ENCODE measurements at places on chromosomes 1 and 21.

- DNase-seq = no peak
These were observed 59.2 kb downstream of the TBX15 start for GRCh38 chr1:118928739-118929554.

DNA sequence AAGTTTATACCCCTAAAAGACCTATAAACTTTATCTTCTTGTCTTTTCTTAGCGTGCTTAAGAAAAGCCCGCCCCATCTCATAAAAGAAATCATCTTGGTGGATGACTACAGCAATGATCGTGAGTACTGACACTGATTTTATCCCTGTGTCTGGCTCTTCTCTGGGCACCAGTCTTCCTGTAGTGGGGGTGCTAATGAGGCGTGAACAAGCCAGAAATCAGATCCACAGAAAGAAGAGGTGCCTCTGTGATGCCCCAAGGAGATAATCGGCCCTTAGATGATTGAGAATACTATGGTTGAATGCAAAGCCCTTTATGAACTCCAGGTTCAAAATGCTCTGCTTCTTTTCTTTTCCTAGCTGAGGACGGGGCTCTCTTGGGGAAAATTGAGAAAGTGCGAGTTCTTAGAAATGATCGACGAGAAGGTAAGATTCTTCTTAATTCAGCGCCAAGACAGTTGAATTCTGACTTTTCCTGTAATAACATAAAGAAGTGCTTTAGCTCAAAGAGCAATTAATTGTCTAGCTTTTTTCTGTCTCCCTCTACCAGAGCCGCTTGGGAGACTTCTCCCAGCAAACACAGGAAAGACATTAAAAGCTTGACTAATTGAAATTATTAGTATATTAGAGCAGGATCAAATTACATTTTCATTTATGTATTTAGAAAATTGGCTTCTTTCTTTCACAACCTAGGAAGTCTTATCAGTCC lies 169.4 kb downstream of the GALNT2 start:
- no peak for DNase-seq

DNA sequence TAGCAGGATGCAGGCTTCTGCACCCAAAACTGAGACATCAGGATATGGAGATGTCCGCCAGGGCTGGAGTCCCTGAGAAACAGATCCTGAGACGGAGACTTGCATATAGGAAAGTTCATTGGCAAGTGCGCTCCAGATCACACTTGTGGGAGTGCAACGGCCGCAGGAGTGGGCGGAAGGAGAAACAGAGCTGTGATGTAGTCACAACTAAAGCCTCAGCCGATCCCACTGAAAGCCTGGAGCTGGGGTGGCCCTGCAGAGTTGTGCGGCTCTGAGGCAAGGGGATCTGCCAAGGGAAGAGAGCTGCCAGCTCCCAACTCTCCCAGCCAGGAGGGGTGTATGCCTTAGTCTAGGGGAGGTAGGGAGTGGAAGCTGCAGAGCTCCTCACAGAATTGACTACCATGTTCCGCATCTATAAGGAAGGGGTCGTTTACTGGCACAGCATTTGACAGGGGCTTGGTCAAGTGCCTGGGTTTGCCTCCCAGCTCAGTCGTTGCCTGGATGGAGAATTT lies 42.1 kb upstream of the PLA2G2C start:
- no peak for DNase-seq

DNA sequence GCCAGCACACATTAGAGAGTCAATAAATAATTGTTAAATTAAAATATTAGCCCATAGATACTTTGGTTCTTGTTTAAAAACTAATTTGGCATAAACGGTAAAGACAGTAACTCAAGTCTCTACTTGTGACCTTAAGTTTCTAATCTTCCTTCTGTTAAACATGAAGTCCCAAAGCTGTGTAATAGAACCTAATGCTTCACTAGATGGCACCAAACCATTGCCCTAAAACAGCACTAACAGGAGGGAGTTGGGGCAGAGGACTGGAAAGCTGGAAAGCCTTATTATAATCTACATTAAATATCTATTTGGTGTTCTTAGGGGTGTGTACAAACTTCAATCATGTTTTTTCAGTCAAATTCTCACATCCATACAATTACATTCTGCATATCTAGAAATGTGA lies 176.7 kb downstream of the OLFM3 start:
- no peak for DNase-seq

DNA sequence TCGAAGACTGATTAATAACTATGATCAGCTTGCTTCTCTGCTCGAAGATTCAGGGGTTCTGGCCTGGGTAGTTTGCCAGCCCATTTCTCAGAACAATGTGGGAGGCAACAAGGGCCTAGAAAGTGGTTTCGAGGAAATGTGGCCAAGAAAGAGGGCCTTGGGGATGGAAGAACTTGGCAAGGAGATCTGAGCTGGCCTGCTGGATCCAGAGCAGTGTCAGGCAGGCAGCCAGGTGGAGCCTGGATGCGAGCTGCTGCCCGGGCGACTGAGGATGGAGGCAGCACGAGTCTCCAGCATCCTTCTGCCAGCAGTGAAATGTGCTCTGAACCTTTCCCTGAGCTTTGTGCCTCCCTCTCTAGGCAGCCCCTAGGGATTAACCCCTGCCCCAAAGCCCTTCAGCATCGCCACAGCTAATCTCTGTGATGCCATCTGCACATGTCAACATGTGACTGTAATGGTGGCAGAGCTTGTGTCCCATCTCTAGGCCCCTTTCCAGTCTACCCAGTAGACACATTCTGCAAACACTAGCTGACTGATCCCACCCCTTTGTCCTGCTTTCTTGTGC lies 61.0 kb upstream of the NEK2 start:
- no peak for DNase-seq

DNA sequence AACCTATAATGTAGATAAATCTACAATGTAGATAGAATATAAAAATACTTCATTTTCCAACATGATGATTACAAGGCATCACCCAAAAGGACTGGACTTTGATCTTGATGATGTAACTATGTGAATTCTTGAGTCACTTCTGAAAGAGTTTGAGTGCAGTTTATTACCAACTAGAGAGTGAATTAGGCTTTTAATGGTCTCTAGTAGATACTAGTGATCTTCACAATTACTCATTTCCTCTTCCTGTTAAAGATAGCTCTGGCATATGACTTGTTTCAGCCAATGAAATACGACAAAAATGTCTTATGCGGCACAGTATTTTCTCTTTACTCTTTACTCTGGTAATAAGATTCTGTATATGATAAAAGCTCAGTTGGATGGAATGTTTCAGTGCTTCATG lies 1588.1 kb upstream of the B3GALT2 start:
- no peak for DNase-seq

DNA sequence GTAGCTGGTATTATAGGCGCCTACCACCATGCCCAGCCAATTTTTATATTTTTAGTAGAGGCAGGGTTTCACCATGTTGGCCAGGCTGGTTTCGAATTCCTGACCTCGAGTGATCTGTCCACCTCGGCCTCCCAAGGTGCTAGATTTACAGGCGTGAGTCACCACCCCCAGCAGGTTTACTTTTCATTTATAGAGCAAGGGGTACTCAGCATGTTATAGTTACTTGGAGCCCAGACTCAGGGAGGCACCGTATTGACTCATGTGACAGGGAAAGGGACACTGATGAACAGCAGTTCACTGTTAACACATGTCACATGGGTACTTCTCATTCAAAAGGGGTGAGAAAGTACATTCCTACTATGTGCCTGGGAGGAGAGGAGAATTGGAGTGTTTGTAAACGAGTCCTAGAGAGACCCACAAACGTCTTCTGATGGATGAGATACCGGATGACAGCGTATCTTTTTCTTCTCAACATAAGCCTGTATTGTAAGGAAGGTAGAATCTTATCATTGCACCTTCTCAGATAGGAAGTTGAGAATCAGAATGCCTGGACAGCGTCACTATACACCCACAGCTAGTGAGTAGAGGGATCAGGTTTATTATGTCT lies 510.0 kb downstream of the USP25 start:
- no peak for DNase-seq

- DNase-seq = no peak
These were observed 16.8 kb downstream of the RAP1GAP start for GRCh38 chr1:21652101-21652936.

Measured in lower leg skin (tissue), 4 donors.